ENCODE measurements at places on chromosomes 1 and 21. TPM values are rescaled to one million over a fixed set of nuclear protein-coding genes. Genes with fewer than 3 reads are reported as not detected.

DNA sequence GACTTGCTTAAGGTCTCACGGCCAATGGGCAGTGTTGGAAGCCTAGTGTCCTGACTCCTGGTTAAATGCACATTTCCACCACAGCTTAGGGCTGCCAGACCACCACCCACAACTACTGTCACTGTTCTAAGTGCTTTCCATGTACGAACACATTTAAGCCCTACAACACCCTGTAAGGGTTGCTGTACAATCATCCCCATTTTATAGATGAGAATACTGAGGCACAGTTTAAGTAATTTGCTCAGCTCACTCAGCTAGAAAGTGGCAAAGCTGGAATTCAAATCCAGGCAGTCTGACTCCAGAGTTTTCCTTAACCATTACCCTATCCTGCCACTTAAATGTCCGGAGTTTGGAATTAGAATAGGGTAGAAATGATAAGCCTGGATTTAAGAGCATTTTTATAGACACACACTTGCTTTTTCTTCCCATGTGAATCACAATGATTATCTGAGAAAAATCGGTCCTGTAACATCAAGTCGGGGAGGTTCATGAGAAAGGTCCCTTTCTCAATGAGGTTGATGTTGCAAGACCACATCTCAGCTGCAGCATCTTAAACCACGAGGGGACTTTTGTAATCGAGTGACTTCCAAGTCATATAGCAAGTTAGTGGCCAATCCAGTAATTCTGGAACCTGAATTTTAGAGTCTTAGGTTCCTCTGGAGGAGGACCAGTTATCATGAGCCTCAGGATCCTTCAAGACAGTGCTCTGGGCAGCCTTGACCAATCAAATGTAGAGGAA, 8.6 kb downstream of the E2F2 start:
- DNase-seq: no peak

- no peak for DNase-seq
Observed at GRCh38 chr1:45200906-45201500, 5.4 kb downstream of the ZSWIM5 start.

GRCh38 chr1:47325528-47325927, 8.1 kb upstream of the CMPK1 start:
- DNase-seq: no peak

DNA sequence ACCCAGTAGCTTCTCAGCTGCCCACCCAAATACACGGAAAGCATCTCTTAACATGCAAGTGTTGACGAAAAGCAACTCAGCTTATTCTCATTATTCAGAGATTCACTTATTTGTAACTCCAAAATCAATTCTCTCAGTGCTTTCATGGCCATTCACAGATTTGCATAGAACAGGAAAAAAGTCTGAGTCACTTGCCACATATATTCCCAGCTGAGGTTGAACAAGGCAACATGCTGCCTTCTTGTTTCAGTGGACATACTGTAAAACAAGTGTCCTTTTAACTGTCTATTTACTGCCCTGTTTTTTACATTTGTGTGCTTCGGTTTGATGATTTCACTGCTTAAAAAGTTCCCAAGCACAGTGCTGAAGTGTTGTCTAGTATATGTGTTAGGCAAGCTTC, 273.0 kb downstream of the LTN1 start:
- DNase-seq: no peak

- no peak for DNase-seq
Observed at GRCh38 chr1:78408810-78409209, 82.0 kb upstream of the PTGFR start.

GRCh38 chr1:41754540-41754939, 164.2 kb downstream of the HIVEP3 start:
- peak; percentile 44 for DNase-seq

Gene IL12RB2
- total RNA-seq: 123 TPM

Gene CR1
- total RNA-seq: 0.08 TPM

Data from activated naive CD4-positive, alpha-beta T cell treated with anti-CD3 and anti-CD28 coated beads, Interleukin-2, amount 50 U/mL, for 72 hours (primary cell).